Left lung (tissue), 14 donors: ENCODE measurements at places on chromosomes 4 and X. TPM values are rescaled to one million over a fixed set of nuclear protein-coding genes. Genes with fewer than 3 reads are reported as not detected.

Gene DUSP9
- total RNA-seq, result not detected

Gene USP17L15
- not detected for total RNA-seq

Gene ART3
- not detected for total RNA-seq

Gene GAGE12E
- total RNA-seq, result not detected
